GM12878 (cell line): ENCODE measurements at places on chromosomes 11 and 22. TPM values are rescaled to one million over a fixed set of nuclear protein-coding genes. Genes with fewer than 3 reads are reported as not detected.
A peak's percentile ranks its signal among the peaks of the same experiment; 100 is the strongest.

GRCh38 chr11:71548716-71549151, 514 bp downstream of the KRTAP5-9 start:
- H3K4me1 ChIP-seq = peaks cover 20% of the 10 kb centered on the region
- H3K36me3 ChIP-seq = no peaks in the 10 kb centered on the region
- no peak overlapping the region for H3K4me3 ChIP-seq
- DNase-seq = no peak
- H3K27ac ChIP-seq = no peak overlapping the region
- H3K27me3 ChIP-seq = no peaks in the 10 kb centered on the region

DNA sequence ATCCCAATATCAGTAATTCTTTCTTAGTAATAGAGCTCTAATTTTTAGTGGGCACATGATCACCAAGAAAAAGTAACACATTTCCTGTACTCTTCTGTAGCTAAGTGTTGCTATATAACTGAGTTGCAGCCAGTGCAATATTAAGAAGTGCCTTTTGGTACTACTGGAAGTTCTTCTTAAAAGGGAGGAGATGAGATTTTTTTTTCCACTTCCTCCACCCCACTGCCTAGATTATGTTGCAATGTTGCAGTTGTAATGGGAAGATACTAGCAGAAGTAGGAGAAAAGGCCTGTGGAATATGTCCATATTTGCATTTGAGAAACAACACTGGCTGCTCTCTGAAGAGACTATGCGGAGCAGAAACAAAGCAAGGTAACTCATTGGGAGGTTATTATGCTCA, 280.6 kb upstream of the ANO5 start:
- H3K36me3 ChIP-seq = no peaks in the 10 kb centered on the region
- H3K4me1 ChIP-seq = no peaks in the 10 kb centered on the region
- no peak overlapping the region for H3K27ac ChIP-seq
- DNase-seq = no peak
- H3K27me3 ChIP-seq = no peaks in the 10 kb centered on the region

DNA sequence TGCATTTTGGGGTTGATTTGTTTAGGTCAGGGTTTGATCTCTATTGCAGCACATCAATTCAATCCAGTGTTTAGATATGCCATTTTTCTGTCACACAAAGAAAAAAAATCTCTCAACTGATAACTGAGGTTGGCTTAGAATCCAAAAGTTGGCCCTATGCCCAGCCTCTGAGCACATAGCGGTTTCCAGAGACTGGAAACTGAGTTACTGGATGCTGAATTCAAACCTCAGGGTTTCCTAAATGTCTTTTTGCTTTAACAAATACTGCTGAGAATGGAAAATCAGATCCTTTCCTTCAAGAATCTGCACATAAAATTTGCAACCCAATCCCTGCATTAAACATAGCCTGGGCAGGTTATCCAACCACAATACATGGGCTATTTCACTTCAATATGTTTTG, 4.0 kb downstream of the P4HA3 start:
- no peak overlapping the region for H3K27ac ChIP-seq
- H3K27me3 ChIP-seq = no peaks in the 10 kb centered on the region; the same call in 1 of the 2 replicates
- H3K4me3 ChIP-seq = no peak overlapping the region
- no peaks in the 10 kb centered on the region for H3K36me3 ChIP-seq

GRCh38 chr11:120248551-120249278, 8.8 kb downstream of the POU2F3 start:
- peaks cover 37% of the 10 kb centered on the region for H3K4me1 ChIP-seq
- H3K36me3 ChIP-seq = no peaks in the 10 kb centered on the region
- DNase-seq = peak; percentile 93
- no peaks in the 10 kb centered on the region for H3K27me3 ChIP-seq
- H3K4me3 ChIP-seq = peak overlapping the region; percentile 34; the same call in 1 of the 2 replicates

The IFTAP gene
- 0.77 TPM in 1 of 2 replicates, not detected in the other for total RNA-seq

The SPON1 gene
- 0.13 and 0.19 TPM in 2 replicates for total RNA-seq
